ENCODE measurements at places on chromosomes 16 and 17. TPM values are rescaled to one million over a fixed set of nuclear protein-coding genes. Genes with fewer than 3 reads are reported as not detected.

The ADAP2 gene
- total RNA-seq: 0.51 TPM

The STAT5B gene
- 31.9 TPM for total RNA-seq

The KIF2B gene
- total RNA-seq: not detected

The DHX38 gene
- total RNA-seq: 86.5 TPM

The LITAFD gene
- not detected for total RNA-seq
